ENCODE measurements at places on chromosomes 1 and 21.

DNA sequence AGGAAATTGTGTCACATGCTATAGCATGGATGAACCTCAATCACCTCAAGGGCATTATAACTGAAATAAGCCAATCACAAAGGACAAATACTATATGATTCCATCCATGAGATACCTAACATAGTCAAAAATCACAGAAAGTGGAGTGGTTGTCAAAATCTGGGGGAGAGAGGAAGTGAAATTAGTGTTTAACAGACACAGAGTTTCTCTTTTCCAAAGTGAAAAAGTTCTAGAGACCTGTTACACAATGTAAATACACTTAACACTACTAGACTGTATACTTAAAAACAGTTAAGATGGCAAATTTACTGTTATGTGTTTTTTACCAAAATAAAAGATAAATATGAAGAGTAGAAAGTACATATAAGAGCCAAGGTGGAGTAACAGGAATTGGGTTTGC is 31.8 kb downstream of the ZNF644 start:
- DNase-seq = no peak

DNA sequence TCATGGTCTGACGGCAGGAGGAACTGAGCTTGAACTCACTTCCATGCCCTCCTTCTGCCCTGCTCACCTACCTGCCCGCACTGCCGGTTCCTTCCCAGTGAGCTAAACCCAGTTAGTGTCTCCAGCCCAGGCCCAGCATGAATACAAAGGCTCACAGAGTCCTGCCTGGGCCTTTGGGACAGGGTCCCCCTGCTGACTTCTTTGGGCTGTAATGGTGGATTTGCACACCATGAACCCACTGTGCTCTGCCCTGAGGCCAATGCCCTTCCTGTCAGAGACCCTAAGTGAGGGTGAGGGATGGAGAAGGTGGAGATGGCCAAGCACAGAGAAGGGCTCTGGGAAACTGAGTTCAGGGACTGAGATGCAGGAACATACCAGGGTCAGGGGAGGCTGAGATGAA is 153.4 kb downstream of the PCP4 start:
- no peak for DNase-seq

DNA sequence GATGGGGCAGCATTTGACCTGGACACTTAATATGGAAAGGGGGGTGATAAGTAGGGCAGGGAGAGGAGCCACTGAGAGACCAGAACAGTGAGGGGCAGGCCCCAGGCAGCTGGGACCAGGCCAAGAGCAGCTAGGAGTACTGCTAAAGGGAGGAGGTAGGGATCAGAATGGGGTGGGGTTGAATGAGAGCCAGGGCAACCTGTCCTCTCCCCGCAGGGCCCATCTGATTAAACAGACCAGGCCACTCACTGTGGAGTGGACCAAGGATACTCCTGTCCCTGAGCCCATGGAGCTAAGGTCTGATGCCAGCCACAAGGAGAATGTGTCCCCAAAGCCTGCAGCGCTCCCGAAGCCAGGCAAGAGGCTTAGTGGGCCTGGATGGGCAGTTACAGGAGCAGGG is 2.1 kb downstream of the C1orf167 start:
- DNase-seq = no peak

DNA sequence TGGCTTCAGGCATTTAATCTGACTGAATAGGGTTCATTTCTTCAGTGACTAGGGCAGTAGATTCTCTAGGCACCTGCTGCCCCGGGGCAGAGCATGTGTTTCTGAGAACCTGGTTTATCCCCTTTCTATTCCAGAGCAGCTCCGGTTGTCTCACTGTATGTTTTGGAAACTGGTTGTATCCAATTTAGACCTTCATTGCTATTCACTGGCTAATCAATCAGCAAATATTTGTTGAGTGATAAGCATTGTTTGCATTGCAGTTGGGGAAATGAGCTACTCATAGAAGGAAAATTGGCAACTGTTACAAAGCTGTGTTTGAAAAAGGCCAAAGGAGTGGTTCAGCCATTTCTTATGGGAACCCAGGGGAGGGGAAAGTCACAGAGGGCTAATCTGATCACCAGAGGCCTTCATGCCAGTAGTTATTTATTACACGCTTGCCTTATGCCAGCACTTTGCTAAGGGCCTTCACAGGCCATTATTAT is 2.9 kb downstream of the QSOX1 start:
- DNase-seq = no peak

DNA sequence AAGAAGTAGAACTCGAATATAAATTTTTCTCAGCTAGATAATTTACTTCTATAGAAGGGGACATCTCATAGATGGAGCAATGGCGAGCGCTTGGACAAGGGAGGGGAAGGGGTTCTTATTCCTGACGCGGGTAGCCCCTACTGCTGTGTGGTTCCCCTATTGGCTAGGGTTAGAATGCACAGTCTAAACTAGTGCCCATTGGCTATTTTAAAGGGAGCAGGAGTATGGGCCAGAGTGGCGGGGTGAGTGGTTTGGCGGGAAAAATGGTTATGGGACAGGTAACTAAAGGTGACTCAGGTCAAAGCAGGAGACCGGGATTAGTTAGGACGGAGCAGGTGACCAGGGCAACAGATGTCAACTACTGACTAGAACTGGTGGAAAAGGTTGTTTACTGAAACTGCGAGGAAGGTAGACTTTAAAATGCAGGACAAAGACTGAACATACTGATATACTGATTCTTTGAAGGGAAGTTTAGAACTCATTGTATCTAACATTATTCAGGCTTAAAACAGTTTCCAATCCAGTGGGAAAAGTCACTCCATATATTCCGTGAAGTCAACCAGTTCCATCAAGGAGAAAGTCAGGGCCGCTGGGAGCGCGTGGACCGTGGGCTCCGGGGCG is 940 bp upstream of the ATAD3A start:
- peak; percentile 45 for DNase-seq

DNA sequence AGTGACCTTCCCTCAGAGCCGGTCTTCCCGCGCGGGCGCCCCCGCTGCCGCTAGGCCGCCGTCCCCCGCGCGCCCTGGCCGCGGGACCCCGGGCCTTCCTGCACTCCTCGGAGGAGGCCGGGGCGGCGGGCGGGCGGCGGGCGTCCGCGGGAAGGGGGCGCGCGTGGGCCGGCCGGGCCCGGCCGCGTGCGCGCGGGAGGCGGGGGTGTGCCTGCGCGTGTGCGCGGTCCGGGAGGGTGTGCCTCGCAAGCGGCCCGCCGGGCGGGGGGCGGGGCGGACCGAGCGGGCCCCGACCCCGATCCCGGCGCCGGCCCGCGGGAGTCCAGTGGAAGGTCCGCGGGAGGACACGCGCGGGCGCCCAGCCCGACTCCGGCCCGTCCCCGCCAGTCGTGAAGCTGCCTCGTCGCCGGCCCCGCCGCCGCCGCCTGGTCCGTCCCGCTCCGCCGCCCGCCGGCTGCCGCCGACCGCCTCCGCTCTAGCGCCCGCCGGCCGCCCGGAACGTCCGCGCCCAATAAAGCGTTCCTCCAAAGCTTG is 438 bp downstream of the MRPS6 start:
- DNase-seq = peak; percentile 21
